ENCODE measurements at places on chromosomes 13 and 19.
A peak's percentile ranks its signal among the peaks of the same experiment; 100 is the strongest.

- no peak for DNase-seq
Observed at GRCh38 chr13:30204564-30204963, 102.8 kb downstream of the KATNAL1 start.

DNA sequence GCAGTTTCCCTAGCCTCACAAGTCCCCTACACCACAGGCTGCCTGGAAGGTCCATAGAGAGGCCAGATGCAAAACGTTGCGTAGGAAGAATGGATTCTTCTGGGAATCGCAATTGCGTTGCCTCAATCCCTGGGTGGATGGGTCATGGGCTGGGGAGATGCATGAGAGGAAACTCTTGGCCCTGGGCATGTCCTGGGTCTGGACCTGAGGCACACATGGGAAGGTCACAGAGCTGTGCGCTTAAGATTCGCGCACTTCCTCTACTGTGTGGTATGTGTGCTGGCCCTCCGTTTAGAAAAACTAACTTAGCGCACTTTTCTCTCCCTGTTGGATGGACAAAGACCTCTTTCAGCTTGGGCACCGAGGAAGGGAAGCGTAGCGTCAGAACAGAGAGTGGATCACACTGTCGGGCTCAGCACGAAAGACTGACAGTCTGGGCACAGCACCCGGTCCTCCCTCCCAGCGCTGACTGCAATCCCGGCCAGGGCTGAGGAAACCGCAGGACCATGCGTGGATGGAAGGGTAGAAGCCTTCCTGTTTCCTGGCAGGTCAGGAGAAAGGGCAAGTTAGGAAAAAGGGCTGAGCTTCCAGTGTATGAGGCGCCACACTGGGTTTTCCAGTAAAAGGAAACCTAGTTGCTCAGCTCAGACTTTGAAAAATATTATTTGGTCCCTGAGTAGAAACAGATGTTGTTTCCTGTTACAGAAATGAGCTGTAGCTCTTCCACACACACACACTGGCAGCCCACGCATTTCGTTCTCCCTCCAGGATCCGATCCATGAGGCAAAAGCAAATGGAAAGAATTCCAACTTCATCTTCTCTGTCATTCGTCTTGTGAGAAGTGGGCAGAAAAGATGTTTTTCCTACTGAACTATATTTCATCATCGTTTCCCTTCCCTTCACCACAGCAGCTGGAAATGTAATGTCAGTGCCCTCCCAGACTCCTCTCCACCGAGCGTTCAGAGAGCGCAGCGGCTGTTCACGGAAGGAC, 86.0 kb downstream of the ING1 start:
- no peak for DNase-seq

DNA sequence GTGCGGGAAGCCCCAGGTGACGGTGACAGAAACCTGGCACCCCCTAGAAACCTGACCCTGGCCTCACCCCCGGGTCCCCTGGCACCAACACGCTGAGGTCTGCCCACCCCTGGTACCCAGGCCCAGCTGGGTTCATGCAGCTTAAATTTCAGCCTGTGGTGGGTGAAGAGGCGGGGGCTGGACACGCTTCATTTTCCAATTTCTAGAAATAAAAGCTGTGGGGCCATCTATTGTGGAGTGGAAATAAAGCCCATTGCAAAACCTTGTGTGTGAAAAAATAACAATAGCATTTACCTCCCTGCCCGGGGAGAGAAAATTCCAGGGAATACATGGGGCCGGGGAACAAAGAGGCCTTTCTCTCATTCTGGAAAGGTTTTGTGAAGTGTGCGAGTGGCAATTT, 7.5 kb upstream of the FUT5 start:
- no peak for DNase-seq

GRCh38 chr13:107348925-107349324, 781.0 kb upstream of the ARGLU1 start:
- DNase-seq, result no peak

DNA sequence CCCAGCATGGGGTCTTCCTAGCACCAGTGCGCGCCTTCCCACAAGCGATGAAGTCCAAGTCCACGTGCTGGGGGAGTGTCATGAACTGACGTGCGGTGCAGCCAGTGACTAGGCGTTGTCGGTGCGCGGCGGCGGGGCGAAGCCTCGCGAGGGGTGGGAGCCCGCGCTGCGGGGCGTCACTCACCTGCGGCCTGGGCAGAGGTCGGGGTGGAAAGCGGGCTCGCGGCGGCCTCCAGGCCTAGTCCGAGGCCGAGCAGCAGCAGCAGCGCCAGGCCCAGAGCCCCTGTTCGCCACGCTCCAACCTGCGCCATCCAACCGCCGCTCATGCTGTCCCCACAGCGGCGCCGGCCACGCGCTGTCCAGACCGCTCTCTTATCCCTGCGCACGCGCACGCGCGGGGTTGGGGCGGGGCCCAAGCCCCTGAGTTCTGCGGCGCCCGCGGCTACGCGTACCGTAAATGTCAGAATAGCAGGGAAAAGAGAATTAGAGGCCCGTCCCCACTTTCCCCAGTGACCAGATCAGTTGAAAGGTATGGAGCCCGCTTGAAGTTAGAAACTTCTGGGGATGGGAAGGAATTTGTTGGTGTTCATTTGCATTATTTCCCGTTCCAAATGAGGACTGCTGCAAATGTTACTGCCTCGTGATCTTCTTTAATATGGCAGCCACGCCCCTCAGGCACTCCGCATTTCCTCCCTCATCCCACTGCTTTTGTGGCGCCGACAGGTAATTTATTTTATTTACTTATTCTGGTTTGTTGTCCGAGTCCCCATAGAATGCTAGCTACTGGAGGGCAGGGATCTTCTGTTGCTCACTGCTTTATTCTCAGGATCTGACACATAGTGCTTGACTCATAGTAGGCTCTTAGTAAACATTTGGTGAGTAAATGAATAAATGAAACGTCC, at the start of gene CD320:
TSS of gene CD320 (minus strand) at position 394 of the 902 bp plus-strand sequence. CDS start at position 326, 68 bp downstream.
- peak; percentile 84 for DNase-seq

GRCh38 chr13:99086267-99087097, 108.6 kb upstream of the DOCK9 start:
- DNase-seq, result peak; percentile 55

- DNase-seq, result no peak
Observed at GRCh38 chr13:91739751-91740150, 341.3 kb downstream of the GPC5 start.

- no peak for DNase-seq
Observed at GRCh38 chr13:86976521-86977324, 694.4 kb upstream of the SLITRK5 start.

GRCh38 chr13:99496184-99497142, 4.8 kb upstream of the TM9SF2 start:
- DNase-seq, result no peak

GRCh38 chr13:110129076-110129475, 177.9 kb downstream of the COL4A1 start:
- no peak for DNase-seq

DNA sequence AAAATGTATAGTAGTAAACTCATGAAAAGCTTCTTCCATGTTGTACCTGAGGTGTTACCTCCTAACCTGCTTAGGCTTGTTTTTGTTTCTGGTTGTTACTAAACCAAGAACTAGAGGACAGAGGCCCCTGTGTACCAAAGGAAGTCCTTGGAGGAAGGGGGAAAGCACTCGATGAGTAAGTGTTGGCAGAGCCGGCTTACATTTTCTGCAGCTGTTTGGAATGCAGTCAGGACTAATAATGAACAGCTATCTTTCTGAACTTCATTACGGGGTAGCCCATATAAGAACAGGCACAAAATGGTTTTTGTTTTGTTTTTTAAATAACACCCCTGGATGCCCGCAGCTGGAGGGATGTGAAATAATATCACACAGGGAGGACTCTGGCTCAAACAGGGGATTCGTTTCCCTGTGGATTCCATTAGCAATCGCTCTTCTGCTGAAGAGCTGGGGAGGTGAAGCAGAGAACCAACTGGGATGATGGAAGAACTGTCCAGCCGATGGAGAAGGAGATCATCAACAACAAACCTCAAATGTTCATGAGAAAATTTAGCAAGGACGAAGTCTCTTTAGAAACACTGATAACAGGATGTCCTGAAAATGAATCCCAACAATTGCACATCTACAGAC, 214.2 kb upstream of the MAB21L1 start:
- DNase-seq, result no peak

DNA sequence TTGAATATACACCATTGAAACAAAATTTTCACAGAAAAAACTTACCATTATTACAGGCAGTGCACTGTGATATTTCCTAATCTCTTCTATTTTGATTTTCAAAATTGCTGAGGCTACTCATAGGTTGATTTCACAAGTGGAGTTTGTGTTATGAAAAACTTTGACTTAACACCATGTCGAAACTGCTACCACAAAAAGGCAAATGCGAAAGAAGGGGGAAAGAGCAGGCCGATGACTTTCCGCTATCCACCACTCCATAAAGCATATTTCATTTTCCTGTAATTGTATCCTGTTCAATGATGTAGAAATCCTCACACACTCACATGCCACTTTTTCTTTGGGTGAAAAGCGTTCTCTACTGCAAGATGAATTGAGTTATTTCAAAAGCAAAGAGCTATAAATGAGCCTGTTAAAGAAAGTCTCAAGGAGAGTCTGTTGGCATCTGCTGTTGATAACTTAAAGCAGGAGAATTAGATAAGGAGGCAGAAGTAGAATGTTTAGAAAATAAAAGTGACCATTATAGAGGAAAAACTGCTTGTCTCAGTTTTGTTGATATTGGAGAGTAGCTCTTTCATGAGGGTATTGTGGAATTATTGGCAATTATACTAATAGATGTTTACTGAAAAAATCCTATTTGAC, 18.8 kb downstream of the KL start:
- no peak for DNase-seq

Measured in stimulated activated CD4-positive, alpha-beta T cell treated with anti-CD3 and anti-CD28 coated beads, Interleukin-15, amount 100 ng/mL, for 1 hour (primary cell).